ENCODE measurements at places on chromosomes 7 and 10.

GRCh38 chr10:11643039-11643438 lies 31.6 kb upstream of the USP6NL start:
- DNase-seq: no peak

DNA sequence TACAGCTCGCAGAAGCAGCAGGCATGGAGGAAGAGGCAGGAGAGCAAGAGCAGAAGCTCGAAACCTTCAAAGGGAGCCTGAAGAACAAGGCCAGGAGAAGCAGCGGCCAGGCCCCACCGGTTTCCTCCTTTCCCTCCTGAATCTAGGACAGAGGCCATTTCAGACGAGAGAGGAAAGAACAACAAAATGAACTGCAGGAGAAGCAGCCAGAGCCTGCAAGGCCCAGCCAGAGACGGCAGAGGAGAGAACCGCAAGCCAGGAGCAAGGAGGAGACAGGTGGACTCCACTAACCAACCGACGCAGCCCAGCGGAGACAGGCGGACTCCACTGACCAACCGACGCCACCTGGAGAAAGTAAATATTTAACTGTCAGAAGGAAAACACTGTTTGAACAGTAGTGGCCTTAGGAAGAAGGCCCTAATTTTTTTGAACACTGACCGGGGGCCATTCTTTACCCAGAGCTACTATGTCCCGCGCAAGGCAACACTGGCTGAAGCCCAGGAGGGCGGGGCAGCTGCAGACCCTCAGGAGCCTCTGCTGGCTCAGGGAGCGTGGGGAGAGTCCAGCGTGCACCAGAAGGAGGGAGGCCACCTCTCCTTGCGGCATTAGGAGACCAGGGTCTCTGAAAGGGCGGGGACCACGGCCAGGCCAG lies 559.2 kb downstream of the PTPRN2 start:
- DNase-seq: no peak

DNA sequence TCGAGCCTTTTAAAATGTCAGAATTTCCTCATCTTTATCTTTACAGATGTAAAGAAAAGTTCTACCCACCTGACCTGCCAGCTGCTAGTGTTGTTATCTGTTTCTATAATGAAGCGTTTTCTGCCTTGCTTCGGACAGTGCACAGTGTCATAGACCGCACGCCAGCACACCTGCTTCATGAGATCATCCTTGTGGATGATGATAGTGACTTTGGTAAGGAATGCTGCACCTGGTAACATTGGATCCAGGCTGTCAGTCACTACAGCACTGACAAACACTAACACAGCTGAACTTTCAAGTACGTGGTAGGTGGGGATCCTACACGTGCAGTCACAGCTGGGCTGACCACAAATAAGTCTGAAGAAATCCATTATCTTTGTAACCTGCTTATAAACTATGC lies 77.6 kb downstream of the GALNT11 start:
- no peak for DNase-seq

GRCh38 chr7:159031750-159032149 lies 112.9 kb downstream of the VIPR2 start:
- no peak for DNase-seq

- DNase-seq: no peak
Measured at GRCh38 chr7:133040674-133041073, 41.2 kb downstream of the CHCHD3 start.

- DNase-seq: peak; percentile 36
Measured at GRCh38 chr10:93821051-93821772, 63.5 kb downstream of the LGI1 start.

GRCh38 chr10:88347597-88348304 lies 235.4 kb downstream of the RNLS start:
- no peak for DNase-seq

DNA sequence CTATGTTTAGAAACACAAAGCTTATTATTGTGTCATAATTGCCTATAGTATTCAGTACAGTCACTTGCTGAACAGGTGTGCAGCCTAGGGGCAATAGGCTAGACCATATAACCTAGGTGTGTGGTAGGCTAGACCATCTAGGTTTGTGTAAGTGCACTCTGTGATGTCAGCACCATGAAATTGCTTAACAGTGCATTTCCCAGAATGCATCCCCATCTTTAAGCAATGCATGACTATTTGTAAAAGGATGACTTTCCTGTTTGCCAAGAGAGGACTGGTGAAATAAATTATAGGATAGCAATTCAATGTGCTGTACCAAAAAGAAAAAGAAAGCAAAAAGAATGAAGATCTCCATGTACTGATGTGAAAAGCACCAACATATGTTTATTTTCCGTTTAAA lies 288.7 kb upstream of the AUTS2 start:
- peak; percentile 7 for DNase-seq

Data from NB4 (cell line).